Stimulated activated CD8-positive, alpha-beta memory T cell treated with anti-CD3 and anti-CD28 coated beads, Interleukin-4, amount 100 ng/mL, for 1 hour (primary cell): ENCODE measurements at places on chromosomes 6 and 20.

- no peak for DNase-seq
Measured at GRCh38 chr6:157534977-157535339, 154.0 kb downstream of the ZDHHC14 start.

DNA sequence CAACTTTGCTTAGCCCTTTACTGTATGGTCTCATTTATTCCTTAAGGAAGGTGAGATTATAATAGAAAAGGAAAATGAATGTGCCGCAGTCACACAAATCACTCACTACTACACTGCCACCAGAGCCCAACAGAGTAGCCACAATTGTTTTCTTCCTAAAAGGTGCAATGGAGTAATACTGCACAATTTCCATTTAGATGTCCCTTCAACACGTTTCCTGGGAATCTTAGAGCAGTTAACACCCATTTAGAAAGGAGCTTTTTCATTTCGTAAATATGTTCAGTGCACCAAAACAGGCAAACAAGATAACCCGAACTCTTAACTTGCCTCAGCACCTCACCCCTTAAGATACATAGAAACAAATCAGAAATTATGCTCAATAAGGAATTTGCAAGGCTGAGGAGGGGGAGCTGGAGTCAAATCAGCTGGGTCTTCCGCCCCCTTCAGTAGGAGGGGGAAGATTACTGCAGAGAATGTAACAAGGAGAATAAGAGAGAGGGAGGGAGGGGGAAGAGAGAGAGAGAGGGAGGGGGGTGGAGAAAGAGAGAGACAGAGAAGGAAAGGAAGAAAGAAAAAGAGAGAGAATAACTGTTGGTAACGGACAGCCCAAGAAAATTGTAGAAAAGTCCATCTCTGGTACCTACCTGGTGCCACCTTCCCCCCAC lies 155.5 kb downstream of the BCAS1 start:
- DNase-seq: no peak

DNA sequence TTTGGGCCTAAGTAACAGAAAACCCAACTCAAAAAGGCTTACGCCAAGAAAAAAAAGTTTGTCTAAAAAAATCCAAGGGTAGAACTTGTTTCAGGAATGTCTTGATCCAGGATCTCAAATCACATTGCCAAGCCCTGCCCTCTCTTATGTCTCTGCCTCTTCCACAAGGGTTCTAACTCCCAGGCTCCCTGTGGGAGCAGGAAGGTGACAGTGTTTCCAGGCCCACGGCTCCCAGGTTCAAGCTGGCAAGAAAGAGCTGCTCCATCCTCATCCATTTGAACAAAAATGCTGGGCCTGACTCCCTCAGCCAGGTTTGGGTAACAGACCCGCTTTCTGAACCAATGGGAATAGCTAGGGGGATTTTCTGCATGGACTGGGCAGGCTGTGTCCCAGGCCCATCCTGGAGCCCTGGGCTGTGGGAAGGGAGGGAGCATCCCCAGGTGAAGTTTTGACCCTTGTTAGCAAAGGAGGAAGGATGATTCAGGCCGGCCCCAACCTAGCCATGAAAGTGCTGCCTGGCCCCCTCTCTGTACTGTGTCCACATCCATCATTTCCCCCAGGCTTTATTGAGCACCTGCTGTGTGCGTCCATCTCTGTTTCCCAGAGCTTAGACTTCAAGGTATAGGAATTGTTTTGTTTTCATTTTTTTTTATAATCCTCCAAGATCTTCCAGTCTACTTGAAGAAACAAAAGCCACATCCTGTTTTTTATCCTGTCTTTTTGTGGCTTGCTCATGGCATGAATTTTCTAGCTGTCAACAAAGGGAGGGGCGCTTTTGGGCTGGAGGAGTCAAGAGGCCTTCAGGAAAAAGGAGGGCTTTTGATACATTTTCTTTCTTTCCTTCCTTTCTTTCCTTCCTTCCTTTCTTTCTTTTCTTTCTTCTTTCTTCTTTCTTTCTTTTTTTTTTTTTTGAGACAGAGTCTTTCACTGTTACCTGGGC lies 159.8 kb downstream of the TFAP2C start:
- DNase-seq: no peak

GRCh38 chr6:25454136-25454535 lies 175.0 kb downstream of the CARMIL1 start:
- no peak for DNase-seq

DNA sequence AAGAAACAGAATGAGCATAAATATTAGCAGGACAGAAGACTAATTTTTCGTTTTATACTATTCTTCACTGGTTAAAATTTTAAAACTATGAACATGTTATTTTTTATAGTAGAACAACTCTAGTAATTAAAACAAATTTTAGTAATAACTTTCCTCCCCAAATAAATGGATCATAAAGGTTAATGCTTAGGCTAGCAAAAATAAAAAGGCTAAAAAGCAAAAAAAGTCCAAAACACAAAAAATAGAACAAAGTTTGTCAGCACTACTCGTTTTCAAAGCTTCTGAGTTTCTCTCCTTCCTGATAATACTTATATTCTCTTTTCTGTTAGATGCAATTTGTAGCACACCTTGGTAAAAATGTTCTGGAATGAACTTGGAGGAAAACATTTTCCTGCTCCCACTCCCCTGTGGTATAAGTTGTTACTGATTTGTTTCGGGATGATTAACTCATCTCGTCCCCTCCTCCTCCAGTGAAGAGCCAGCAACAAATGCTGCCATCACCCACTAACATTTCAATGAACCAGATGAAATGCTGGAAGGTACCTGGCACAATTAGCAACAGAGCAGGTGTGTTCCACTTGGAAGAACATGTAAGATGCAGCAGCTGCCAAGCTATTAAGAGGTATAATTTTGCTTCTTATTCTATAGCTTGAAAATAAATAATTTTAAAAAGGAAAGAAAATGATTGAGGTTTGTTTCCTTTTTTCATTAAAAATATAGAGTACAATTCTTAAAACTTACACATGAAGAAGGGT lies 130.5 kb downstream of the MYB start:
- no peak for DNase-seq

GRCh38 chr6:97218912-97219311 lies 64.1 kb downstream of the MMS22L start:
- DNase-seq: no peak

DNA sequence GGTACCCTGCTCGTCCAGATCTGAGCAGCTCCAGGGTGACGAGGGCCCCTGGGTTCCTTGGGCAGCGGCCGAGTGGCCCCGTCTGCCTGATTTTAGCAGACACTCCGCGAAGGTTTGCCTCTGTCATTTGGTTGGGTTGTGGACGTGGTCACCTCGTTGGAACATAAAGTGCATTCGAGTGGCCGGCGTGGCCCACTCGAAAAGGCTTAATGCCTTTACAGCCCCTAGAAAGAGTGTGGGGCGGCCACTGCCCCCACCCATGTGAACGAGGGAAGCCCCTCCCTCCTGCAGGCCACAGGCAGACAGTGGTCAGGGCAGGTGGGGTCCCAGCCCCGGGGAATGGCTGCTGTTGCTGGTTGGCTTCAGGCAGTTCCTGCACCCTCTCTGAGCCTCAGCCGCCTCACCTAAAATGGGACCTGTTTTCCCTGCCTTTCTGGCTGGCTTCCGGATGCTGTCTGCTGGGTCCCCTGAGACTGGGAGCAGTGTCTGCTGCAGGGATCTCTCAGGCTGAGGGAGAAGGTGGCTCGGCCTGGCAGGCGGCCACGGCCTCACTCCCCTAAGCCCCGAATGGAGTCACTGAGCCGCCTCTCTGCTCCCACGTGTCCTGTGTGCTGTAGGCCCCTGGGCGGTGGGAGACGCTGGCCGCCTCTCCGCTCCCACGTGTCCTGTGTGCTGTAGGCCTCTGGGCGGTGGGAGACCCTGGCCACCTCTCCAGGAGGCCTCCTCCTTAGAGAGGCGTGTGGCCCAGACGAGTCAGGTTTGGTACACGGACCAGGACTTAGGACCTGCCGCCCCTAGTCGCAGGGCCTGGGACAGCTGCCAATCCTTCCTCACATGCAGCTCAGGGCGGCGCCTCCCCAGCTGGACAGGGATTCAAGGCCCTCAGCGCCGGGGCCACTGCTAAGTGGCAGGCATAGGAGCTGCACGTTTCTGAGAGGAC lies 233.0 kb downstream of the ERMARD start:
- no peak for DNase-seq

GRCh38 chr6:38114976-38115625 lies 295.6 kb downstream of the ZFAND3 start:
- DNase-seq: no peak

DNA sequence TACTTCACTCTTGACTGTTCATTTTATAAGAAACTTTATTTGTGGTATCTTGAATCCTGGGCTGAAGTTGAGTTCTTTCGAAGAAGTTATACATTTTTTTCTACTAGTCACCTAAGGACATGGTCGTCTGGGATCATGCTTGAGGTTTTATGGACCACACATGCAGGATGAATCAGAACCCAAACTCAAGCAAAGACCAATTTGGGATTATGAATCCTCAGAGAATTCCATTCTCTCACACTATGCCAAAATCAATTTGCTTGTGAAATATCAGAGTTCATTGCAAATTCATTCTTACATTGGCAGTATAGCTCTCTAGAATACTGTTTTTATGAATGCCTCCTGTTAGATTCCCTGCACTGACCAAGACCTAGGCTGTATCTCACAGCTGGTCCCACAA lies 114.3 kb upstream of the HDAC2 start:
- DNase-seq: no peak

- DNase-seq: no peak
Measured at GRCh38 chr6:142718667-142719191, 226.2 kb downstream of the HIVEP2 start.

DNA sequence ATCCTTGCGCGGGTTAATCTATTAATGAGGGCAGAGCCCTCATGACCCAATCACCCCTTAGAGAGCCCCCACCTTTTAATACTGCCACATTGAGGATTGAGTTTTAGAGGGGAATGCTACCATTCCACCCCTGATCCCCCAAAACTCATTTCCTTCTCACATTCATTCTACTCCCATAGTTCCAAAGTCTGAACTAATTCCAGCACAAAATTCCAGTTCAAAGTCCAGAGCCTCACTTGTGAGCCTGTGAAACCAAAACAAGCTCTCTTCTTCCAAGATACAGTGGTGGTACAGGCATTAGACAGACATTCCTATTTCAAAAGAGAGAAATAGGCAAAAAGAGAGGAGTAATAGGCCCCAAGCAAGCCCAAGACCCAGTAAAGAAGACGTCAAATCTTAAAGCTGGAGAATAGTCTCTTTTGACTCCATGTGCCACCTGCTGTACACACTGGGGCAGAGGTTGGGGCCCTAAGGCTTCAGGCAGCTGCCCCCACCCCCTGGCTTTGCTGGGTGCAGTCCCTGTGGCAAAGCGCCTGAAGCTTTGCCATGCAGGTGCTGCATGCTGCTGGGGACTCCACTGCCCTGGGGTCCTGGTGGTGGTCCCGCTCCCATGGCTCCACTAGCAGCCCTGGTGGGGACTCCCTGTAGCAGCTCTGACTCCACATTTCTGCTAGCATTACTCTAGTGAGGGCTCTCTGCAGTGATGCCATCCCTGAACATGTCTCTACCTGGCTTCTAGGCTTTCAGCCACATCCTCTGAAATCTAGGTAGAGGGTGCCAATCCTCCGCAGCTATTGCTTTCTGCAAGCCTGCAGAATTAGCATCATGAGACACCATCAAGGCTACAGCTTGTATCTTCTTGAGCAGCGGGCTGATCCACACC lies 41.3 kb downstream of the RSPH3 start:
- no peak for DNase-seq

DNA sequence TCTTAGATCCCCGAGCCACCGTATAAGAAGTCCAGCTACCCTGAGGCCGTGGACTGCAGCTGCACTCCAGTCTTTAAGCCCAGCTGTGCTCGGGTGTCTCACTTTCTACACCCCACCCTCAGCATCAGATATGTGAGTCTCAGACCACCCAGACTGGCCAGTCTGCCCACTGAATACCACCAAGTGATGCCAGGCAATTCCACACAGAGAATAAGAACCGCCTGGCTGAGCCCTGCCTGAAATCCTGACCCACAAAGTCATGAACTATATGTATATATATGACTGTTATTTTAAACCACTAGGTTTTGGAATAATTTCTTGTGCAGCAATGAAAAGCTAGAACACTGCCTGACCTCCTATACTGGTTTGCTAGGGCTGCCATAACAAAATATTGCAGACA lies 106.7 kb downstream of the FOXF2 start:
- no peak for DNase-seq

DNA sequence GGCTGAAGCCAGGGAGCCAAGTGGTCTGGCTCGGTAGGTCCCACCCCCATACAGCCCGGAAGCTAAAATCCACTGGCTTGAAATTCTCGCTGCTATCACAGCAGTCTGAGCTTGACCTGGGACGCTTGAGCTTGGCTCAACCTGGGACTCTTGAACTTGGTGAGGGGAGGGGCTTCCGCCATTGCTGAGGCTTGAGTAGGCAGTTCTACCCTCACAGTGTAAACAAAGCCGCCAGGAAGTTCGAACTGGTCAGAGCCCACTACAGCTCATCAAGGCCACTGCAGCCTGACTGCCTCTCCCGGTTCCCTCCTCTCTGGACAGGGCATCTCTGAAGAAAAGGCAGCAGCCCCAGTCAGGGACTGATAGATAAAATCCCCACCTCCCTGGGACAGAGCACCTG lies 1337.7 kb downstream of the HACE1 start:
- DNase-seq: no peak

DNA sequence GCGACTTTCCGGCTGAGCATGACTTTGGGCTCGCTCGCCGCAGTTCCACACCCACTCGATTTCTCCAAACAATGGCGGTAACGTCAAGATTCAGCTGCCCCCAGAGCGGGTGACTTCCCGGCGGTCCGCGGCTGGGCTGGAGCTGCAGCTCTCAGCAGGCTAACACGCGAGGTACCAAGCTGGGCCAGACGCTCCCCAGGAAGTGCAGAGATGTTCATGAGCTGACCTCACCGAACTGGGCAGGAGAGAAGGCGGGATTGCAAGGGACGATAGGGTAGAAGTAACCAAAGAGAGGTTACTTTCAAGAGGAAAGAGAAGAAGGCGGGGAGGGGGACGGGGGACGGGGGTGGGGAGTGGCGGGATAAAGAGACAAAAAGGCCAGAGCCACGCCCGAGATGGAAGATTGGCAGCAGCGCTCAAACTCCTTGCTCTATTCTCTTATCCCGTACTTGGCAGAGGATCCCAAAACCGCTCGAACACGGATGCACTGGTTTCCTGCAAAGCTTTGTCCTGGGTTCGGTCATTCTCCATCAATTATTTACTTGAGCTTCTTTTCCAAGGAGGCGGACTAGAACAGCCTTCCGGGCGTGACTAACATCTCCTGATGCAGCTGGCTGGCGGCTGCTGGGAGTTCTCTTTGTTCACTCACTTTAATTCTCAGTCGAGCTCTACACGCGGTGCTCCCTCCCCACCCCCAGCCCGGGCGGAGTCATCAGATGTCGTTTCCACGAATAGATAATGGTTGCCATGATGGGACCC lies at the start of gene MTCL3:
Gene MTCL3 (minus strand): TSS at position 626 of the 759 bp plus-strand sequence.
- no peak for DNase-seq
